ENCODE measurements at places on chromosomes 2 and 18.

- DNase-seq = no peak
Measured at GRCh38 chr2:165631089-165631488, 161.6 kb downstream of the CSRNP3 start.

GRCh38 chr2:1156531-1156930 lies 205.9 kb downstream of the SNTG2 start:
- DNase-seq = no peak

DNA sequence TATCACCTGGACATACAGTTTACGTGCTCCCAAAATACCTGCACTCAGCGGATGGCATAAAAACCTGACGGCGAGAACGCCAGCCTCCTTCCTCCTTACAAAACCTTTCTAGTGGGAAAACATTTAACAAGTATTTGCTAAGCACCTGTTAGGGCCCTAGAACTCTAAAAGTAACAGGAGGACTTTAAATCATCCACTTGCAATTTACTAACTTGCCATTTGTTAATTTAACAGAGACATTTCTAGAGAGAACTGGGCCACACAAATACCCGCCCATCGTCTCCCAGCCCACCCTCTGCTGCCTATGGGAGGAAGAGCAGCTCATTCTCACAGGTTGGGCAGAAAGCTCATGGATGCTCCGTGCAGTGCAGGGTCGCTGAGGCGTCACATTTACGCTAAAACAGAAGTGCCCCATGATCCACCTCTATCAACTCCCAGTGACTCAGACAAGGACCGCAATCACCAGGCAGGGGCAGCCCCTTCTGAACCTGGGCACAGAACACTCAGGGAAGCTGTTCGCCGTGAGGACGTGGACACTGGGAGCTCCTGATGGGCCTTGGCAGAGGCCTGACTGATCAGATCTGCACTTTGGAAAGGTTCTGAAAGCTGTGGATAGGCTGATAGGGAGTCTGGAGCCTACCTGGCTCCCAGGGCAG lies 106.9 kb downstream of the HDAC4 start:
- DNase-seq = peak; percentile 32

- no peak for DNase-seq
Measured at GRCh38 chr18:2920027-2920426, 73.2 kb downstream of the EMILIN2 start.

DNA sequence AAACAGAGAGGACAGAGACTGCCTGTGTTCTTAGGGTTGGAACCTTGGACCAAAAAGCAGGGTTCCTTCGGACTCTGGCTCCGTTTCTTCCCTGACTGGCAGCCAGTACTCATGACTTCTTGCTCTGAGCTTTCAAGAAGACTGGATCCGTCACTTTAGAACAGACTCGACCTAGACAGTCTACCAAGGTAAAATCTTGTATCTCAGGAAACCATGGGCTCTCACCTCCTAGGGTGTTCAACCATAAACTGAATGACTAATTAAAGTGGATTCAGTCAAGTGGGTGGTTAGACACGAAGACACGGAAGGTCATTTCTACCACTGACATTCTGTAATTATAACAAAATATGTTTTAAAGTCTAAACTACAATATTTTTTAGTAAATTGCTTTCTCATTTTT lies 153.8 kb upstream of the SLC39A10 start:
- DNase-seq = no peak

- DNase-seq = no peak
Measured at GRCh38 chr2:205685314-205686055, 3.2 kb downstream of the NRP2 start.

DNA sequence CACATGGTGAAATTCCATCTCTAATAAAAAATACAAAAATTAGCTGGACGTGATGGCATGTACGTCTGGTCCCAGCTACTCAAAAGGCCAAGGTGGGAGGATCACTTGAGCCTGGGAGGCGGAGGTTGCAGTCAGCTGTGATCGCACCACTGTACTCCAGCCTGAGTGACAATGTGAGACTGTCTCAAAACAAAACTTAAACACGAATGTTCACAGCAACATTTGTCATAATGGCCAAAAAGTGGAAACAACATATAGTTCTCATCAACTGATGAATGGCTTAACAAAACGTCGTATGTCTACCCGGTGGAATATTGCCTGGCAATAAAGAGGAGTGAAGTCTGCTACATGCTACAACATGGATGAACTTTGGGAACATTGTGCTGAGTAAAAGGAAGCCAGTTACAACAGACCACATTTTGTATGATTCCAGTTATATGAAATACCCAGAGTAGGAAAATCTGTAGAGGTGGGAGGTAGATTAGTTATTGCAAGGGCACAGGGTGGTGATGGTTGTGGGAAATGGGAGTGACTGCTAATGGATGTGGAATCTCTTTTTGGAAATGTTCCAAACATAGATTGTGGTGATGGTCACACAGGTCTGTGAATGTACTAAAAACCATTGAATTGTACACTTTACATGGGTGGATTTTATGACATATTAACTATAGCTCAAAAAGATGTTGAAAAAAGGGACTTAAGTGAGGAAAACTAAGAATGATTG lies 478.2 kb downstream of the PTPRM start:
- no peak for DNase-seq

GRCh38 chr18:77023102-77023782 lies 109.3 kb downstream of the MBP start:
- no peak for DNase-seq

DNA sequence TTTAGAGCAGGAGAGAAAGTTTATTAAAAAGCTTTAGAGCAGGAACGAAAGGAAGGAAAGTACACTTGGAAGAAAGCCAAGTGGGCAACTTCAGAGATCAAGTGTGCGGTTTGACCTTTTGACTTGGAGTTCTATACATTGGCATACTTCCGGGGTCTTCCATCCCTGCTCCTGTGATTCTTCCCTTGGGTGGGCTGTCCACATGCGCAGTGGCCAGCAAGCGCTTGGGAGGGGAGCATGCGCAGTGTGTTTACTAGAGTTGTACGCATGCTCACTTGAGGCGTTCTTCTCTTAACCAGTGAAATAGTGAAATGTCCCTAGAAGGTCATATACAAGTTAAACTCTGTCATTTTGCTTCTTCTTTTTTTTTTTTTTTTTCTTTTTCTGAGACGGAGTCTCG lies 56.9 kb upstream of the ZNF532 start:
- no peak for DNase-seq

GRCh38 chr2:19757586-19757985 lies 144.2 kb downstream of the TTC32 start:
- DNase-seq = no peak

DNA sequence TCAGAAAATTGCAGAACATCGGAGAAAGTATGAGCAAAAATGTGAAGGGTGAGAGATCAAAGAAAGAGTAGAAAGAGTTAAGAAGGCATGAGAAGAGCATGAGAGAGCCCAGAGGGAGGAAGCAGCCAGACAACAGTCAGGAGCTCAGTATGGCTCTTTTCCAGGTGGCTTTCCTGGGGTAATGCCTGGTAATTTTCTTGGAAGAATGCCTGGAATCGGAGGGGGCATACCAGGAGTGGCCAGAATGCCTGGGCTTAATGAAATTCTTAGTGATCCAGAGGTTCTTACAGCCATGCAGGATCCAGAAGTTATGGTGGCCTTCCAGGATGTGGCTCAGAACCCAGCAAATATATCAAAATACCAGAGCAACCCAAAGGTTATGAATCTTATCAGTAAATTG lies 271.8 kb upstream of the TFPI start:
- DNase-seq = no peak

- DNase-seq = no peak
Measured at GRCh38 chr2:153575171-153575853, 96.8 kb upstream of the RPRM start.

GRCh38 chr18:864872-865273 lies 39.8 kb upstream of the ADCYAP1 start:
- peak; percentile 43 for DNase-seq

- no peak for DNase-seq
Measured at GRCh38 chr2:234373060-234373459, 123.8 kb downstream of the ARL4C start.

- DNase-seq = no peak
Measured at GRCh38 chr18:46427216-46427995, 229.6 kb downstream of the LOXHD1 start.

- no peak for DNase-seq
Measured at GRCh38 chr2:221371347-221371746, 200.8 kb downstream of the EPHA4 start.

DNA sequence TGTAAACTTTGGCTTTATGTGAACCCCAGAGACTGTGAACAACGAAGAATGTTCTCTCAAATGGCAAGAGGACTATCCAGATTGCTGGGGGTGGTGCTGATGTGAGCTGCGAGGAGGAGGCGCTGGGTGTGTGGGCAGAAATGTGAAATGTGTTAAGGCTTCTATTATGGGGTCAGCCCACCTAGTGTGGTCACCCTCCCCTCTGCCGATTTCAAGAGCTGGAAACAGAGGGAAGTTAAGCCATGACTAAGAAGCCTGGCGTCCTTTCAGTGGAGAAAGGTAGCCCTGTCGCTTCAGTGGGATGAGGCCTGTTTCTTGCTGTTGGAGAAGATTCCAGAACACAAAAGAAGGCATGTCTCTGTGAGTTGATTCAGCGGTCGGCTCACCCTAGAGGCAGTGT lies 89.0 kb upstream of the KCTD1 start:
- no peak for DNase-seq

DNA sequence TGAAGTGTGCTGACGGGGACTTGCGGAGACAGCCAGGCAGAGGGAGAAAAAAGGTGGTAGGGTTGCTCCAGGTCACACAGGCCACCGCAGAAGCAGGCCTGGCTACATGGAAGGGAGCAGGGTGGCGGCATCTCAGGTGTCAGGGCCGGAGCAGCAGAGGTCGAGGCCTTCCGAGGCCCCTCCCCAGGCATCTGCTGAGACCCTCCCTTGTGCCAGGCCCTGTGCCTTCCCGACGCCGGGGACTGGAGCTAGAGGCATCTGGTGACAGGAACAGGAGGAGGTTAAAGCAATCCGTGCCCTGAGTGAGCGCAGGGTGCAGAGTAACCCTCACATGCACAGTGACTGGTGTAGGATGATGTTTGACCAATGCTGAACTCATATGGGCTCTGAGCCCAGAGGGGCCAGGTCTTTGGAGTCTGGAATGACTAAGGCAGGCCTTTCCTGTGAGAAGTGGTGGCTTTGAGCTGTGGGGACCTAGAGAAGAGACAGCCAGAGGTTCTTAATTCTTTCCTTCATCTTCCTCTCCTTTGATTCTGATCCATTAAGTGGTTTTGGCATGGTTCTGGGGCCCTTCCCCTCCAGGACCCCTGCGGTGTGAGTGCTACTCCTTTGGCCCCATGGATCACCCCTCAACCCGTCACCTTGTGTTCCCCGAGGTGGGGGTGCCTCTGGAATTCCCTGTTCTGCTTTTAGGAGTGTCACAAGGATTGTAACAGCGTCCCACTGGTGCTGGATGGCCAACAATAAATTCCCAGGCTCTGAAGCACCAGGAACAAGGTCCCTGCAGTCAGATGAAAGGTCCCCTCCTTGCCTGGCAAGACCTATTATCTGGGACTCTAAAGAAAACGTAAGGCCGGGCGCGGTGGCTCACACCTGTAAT lies 72.1 kb downstream of the KLHL29 start:
- DNase-seq = no peak

GRCh38 chr18:22015156-22015555 lies 154.2 kb upstream of the GATA6 start:
- no peak for DNase-seq

DNA sequence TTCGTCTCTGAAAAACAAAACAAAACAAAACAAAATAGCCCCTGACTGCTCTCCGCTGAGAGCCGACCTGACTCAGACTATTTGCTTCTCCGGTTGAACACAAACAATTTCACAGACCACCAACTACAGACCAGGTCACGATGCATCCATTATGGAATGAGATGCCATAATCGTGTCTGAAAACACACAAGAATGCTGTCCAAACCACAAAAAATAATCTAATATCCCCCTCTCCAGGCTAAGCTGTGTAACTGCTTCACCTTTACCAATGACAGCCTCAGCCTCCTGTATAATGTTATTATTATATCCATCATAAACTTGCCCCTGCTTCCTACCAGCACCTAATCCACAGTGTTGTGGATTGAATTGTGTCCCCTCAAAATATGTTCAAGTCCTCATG lies 114.7 kb downstream of the DNAH6 start:
- no peak for DNase-seq

GRCh38 chr18:3514312-3515216 lies 64.6 kb downstream of the TGIF1 start:
- DNase-seq = no peak

- DNase-seq = no peak
Measured at GRCh38 chr2:65856928-65857327, 424.5 kb upstream of the SPRED2 start.

DNA sequence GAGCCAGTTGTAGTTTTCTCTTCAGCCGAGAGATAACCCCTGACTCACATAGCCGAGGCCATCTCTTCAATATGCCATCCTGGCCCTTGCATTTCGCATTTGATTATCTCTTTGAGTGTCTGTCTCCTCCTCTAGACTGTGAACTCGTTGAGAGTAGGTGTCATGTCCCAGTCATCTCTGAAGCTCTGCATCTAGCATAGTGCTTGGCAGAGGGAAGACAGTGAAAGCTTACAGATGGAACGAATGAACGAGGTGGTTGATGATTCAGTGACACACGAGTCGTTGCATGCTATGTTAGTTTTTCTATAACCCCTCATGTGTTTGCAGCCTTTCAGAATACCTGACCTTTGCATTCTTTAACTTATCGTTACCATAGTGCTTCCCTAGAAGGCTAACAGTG lies 59.9 kb upstream of the CYRIA start:
- no peak for DNase-seq

DNA sequence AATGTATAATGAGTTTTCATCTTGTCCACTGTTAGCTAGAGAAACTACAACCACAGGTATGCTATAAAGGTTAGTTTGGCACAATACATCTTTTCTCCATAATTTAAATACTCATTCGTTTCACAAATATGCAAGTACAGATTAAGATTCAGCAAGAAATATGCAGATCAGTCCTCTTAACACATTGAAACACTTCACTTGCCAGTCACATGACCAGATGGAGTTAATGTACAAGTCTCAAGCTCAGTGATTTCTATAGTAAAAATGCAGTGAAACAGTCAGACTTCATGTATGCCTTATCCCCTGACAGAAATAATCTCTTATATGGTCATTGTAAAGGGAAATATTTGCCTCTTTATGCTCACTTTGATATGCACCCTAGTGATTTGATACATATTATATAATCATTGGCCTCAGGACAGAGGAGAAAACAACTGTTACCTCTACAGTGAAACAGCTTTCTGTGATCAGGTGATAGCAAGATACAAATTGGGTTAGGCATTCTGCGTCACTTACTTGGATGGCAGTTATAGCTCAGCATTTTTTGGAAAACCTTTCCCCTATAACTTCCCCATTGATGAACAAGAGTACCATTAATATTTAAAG lies 104.6 kb downstream of the TCF4 start:
- DNase-seq = no peak

DNA sequence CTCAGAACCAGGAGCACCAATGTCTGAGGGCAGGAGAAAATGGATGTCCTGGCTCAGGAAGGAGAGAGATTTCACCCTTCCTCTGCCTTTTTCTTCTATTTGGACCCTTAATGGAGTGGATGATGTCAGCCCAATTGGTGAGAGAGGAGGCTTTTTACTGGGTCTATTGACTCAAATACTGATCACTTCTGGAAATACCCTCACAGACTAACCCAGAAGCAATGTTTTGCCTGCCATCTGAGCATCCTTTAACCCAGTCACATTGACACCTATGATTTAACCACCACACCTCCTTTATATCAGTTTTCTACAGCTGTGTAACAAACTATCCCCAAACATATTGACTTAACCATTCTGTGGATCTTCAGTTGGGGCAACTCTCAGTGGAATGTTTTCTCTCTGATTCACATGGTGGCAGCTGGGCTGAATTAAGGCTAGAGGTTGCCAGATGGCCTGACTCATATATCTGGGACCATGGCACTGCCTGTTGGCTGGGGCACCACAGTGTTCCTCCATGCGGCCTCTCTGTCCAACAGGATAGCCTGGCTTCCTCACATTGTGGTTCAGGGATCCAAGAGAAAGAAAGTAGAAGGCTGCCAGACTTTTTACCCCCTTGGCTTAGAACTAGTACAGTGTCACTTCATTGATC lies 18.2 kb upstream of the MBOAT2 start:
- no peak for DNase-seq

All from T-helper 9 cell (primary cell).